ENCODE measurements at places on chromosomes 1 and 21.

DNA sequence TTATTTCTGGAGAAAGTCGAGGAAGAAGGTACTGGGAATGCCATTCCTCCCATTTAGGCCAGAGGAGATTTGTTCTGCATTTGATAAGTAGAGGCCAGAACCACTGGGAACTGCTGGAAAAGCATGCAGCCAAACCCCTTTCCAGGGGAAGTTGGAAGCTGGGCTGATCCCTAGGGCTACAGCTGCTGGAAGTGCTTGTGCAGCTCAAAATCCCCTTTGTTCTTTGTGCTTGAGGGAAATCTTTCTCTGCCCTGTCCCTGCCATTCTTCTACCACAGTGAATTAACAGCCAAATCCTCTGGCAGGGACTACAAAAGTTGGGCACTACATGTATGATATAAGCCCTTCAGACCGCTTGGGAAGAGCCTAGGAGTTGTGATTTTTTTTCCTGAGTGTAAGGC, 734.1 kb downstream of the LRRIQ3 start:
- no peak for DNase-seq

- no peak for DNase-seq
Measured at GRCh38 chr1:69513601-69514000, 54.1 kb upstream of the LRRC7 start.

DNA sequence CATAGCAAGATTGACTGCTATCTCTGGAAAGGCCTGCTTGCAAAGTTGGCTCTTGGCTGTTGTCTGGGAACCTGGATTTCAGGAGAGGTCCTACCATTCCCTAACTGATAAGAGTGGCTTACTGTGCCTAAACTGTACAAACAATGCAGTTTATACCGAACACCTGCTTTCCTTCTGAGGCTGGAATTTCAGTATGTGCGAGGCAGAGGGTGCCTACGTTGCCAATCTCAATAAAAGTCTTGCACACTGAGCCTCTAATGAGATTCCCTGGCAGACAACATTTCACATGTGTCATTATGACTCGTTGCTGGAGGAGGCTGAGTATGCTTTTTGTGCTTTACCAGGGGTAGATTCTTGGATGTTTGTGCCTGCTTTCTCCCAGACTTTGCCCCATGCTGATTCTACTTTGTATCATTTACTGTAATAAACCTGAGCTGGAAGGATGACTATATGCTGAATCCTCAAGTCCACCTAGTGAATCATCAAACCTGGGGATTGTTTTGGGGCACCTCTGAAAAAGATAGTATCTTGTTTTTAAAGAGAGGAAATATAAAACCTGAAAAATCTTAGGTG, 58.9 kb upstream of the GNG4 start:
- DNase-seq: no peak

DNA sequence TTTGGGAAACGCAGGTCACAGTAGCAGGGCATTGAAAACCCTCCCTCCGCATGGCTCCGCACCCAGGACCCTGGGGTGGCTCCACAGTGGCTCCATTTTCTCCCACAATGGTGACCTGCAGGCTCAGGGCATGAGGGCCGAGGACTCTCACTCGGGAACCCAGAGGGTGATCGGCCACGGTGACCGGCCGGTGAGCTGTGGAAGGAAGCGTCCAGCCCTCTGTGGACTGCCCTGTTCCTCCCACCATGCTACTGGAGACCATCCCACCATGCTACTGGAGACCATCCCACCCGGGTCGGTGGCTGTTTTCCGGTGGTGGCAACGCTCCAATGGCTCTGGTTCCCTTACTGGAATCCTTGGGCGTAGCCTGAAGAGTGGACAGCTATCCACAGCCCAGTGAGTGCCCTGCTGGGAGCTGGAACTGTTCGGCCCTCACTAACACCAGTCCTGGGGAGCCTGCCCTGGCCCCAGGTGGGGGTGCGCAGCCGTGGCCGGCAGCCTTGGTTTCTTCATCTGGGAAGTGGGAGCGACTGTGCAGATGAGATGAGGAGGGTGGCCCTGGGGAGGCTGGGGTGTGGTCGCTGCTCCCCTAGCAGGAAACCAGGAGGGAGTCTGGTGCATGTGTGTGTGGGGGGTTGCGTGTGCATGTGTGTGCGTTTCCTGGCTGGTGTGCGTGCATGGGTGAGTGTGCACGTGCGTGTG, 59.6 kb downstream of the PRDM16 start:
- DNase-seq: no peak

DNA sequence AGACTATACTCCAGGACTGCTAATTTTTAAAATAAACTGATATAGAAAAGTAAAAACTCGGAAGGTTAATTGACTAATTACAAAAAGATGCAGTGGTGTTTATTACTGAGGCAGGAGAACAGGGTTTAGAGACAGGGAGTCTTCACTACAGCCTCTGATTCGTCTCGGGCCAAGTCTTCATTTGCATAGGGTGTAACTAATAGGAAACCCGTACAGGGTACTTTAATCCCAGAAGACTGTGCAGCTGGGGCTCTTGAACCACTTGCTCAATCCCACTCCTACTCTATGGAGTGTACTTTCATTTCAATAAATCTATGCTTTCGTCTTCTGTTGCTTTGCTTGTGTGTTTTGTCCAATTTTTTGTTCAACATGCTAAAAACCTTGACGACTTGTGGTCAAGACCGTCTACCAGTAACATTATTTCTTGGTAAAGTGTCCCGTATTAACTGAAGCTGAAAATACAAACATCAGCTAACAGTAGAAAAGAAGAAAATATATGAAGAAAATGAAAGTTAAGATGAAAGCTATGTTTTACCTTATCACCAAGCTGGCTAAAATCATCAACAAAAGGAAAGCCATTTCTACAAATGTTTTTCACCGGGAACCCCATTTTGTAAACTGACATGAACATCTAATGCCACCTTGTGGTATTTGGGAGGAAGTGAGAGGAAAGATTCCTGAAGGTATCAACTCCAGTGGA, 8.0 kb downstream of the SDHB start:
- DNase-seq: no peak

- DNase-seq: no peak
Measured at GRCh38 chr1:182978151-182978853, 25.3 kb upstream of the SHCBP1L start.

DNA sequence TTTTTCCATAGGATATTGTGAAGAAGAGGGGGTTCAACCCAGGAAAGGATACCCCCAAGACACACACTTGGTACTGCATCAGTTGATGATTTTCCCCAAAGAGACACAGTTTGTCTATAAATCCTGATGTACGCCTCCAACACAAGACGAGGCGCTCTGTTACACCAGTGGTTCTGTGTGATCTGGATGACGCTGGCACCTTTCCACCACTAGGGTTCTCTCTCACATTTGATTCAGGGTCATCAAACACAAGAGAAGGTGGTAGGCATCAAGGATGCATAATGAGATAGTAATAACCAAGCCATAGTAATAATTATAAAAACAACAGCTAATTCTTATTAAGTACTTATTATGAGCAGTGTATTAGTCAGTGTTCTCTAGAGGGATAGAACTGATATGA, 508.8 kb upstream of the ZP4 start:
- no peak for DNase-seq

- peak; percentile 64 for DNase-seq
Measured at GRCh38 chr1:207454046-207454964, at the start of gene CR2. CR2 (plus strand) TSS chr1:207454328; CDS start chr1:207454419, 91 bp downstream.

- DNase-seq: no peak
Measured at GRCh38 chr1:169295425-169295824, 72.2 kb downstream of the NME7 start.

- DNase-seq: no peak
Measured at GRCh38 chr1:94694226-94694915, 125.8 kb upstream of the SLC44A3 start.

- no peak for DNase-seq
Measured at GRCh38 chr1:9687120-9687873, 35.8 kb downstream of the PIK3CD start.

GRCh38 chr1:114331936-114332335, 178.3 kb upstream of the SYT6 start:
- no peak for DNase-seq

- peak; percentile 96 for DNase-seq
Measured at GRCh38 chr1:207828485-207829158, 76.8 kb downstream of the CD46 start.

GRCh38 chr1:237712586-237713157, 178.1 kb downstream of the ZP4 start:
- no peak for DNase-seq

DNA sequence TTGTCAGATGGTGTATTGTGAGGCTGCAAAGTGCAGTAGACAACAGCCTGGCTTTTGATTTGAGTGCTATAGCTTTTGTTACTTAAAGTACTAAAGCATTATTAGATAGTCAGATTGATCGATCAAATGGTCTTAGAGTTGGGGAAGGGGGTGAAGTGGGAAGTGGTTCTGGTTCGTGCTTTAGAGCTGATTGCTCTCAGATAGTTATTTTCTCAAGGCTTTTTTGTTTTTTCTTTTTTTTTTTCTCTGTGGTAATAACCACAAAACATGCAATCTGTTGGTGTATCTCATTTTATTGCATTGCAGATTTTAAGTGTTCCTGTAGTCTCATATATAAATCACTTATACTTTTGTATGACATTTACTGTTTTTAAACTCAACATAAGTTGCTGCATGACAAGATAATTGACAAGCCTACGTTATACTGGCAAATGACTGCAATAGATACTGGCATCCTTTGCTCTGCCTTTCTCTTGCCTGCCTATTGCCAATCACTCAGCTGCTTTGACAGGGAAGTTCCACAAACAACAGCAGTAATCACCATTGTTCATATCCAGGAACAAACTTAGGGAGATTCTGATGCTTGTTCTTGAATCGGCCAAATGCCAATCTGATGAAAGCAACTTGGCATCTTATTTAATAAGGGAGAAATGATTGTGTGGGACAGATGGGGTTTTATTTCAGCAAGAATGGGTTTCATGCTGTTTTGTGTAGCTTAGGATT, 125.0 kb upstream of the B3GALT2 start:
- DNase-seq: no peak

GRCh38 chr1:181135437-181135731, 46.9 kb downstream of the IER5 start:
- DNase-seq: peak; percentile 90

- no peak for DNase-seq
Measured at GRCh38 chr1:54413295-54413694, 7.1 kb upstream of the SSBP3 start.

DNA sequence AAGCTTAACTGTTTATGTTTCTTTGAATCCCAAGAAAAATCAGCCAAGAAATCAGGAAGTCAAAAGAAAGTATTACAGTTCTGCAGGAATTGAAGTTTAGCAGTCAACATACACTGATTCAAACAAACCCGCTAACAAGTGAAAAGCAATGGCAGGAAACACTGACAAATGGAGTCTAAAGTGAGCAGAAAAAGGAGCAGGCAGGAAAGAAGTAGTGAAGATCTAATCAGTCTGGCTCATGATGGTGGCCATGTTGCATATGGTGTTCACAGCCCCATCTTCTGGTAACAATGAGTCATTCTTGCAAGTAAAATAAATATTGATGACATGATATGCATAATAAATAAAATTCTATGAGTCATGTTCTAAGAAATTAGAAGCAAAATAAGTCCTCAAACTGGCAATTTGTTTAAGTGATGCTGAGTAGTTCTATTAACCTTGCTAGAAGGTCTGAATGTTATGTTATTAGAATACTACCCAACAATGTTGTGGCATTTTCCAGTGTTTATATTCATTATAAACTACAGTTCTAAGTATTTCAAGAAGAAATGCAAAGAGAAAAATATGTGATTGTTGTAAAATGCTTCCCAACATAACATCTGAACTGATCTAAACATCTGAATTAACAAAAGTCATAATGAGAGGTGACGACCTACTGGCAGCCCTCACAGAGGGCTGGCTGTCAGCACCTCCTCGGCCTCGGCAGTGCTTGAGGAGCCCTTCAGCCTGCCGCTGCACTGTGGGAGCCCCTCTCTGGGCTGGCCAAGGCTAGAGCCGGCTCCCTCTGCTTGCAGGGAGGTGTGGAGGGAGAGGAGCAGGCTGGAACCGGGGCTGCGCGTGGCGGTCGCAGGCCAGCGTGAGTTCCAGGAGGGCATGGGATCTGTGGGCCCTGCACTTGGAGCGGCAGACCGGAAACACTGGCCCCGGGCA, 5.7 kb upstream of the ACBD6 start:
- DNase-seq: peak; percentile 53

- no peak for DNase-seq
Measured at GRCh38 chr1:43937179-43937865, 3.7 kb downstream of the ARTN start.

- no peak for DNase-seq
Measured at GRCh38 chr1:77797991-77798390, 18.5 kb downstream of the MIGA1 start.

DNA sequence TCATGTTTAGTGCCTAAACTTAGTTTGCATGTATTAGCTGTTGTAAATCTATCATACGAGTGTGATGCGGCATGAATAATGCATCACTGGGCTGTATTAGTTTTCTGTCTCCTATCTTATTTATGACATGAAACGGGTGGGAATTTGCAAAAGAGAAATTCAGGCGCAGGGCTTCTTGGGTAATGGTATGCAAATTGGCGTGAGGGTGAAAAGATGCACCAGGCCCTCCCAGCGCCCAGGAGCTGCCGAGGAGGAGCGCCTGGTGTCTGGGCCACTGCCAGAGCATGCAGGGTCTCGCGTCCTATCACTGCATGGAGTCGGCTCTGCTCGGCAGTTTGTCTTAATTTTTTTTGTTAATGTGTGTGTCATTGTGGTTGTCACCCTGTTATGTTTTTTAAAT, 82.9 kb upstream of the ACTL8 start:
- DNase-seq: no peak

- no peak for DNase-seq
Measured at GRCh38 chr1:193569096-193569982, 382.9 kb upstream of the B3GALT2 start.

DNA sequence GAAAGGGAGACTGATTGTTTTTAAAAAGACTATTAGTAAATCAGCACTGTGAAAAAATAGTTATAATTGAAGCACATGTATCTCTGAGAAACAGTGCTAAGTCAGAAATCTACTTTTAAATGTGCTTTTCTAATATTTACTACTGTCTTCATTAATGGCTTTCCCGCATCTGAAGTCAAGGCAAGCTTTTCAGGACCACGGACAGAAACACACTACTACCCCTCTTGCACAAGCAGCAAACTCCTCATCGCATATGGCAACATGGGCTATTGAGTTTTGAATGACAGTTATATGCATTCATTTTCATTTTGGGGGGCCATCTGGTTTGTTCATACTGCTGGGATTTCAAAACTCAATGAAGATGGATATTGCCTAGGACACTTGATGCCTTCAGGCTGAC, 433.4 kb upstream of the CAMK1G start:
- peak; percentile 46 for DNase-seq

DNA sequence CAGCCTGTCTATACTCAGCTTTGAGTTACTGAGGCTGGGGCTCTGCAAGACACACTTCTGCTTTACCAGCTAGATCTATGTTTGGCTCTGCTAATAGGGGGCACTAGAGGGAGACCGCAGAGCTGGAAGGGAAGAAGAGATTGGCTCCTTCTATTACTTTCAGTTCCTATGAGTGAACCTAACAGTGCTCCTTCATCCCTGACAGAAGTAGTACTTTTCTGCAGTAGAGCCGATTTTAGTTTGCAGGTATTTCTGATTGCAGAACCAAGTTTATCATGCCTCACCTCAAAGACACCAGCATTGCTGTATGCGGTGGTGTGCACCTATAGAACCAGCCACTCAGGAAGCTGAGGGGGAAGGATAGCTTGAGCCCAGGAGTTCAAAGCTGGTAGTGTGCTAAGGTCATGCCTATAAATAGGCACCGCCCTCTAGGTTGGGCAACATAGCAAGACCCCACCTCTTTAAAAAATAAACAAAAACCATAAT, 5.7 kb upstream of the ZDHHC18 start:
- DNase-seq: no peak

- DNase-seq: no peak
Measured at GRCh38 chr1:92085727-92086126, 5.6 kb downstream of the BTBD8 start.
